ENCODE measurements at places on chromosomes 11 and 22.

GRCh38 chr22:34879001-34879400 lies 187.0 kb upstream of the ISX start:
- no peak for DNase-seq

GRCh38 chr22:24230911-24231656 lies 13.8 kb downstream of the GGT5 start:
- DNase-seq = peak; percentile 53

DNA sequence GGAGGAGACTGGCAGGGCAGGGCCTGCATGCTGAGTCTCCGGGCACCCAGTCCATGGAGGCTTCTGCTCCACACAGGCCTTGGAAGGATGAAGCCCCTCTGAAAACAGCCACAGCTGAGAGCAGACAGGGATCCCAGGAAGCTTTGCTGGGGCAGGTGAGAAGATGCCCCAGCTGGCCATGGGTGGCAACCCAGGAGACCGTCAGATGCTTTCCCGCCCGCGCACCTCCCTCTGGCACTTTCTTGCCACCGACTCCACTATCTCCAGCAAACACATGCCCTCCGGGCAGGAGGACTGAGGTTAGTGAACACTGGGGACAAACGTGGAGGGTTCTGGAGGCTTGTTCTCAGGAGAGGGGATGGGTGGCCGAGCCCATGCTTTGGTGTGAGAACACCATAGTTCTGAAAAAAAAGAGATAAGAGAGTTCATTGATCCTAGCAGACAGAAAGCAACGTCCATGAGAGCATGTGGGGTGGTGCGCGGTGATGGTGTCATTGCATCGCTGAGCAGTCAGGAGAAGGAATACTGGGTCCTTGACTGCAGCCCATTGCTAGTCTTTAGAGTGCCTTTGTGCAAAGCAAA lies 2.3 kb downstream of the C1QTNF6 start:
- DNase-seq = no peak

- DNase-seq = no peak
These were observed 83.6 kb downstream of the FDX1 start for GRCh38 chr11:110513259-110513801.

GRCh38 chr11:65204646-65205601 lies 23.2 kb downstream of the CAPN1 start:
- DNase-seq = peak; percentile 78

DNA sequence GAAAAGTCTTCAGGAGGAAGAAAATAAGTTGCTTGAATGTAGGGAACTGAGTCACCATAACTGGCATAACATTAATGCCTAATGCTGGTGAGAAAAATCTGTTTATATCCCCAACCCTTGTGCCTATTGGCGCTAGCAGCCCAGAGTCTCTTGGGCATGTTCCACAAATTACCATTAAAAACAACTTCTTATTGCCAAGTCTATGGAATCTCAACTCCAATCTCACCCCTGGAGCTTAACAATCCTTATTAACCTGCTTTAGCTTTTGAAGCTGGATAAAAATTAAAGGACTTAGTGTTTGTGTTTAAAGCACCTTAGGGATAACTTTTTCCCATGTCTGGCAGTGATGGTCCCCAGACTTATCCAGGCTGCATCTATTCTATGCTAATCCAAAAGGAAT lies 143.0 kb downstream of the APIP start:
- no peak for DNase-seq
